ENCODE measurements at places on chromosomes 3 and 15.

GRCh38 chr3:3556078-3556477 is 243.2 kb upstream of the LRRN1 start:
- DNase-seq, result no peak

GRCh38 chr3:88117683-88118082 is 32.1 kb upstream of the C3orf38 start:
- no peak for DNase-seq

GRCh38 chr3:14246414-14246813 is 67.8 kb downstream of the LSM3 start:
- DNase-seq, result no peak

DNA sequence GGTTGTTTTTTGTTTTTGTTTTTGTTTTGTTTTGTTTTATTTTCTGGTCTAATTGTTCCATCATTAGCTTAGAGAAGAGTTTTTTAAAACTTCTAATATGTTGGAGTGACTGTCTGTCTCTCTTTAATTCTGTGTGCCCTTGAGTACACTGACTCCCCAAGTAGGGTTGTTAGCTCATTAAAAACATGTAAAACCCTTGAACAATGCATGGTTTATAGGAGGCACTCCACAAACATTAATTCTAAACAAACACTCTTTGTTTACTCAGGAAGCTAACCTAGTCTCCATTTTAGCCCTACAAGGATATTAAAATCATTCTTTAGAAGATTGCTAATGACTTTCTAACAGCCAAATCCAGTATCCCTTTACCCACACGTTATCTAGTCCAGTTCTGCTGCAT is 100.5 kb downstream of the CGGBP1 start:
- DNase-seq, result no peak

DNA sequence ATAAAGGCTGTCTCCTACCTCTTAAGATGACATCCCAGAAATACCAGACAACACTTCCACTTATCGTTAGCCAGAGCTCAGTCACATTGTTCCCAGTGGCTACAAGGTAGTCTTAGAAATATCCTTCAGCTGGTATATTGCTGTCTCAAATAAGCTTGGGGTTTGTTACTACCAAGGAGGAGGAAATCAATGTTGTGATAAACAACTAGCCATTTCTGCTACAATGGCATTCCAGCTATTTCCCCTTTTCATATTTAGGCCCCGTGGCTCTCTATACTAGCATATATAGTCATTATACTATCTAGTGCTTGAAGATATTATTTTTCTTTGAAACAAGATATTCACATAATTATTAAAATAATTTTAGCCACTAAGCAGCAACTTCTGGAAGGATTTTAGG is 56.5 kb downstream of the VPS8 start:
- no peak for DNase-seq

DNA sequence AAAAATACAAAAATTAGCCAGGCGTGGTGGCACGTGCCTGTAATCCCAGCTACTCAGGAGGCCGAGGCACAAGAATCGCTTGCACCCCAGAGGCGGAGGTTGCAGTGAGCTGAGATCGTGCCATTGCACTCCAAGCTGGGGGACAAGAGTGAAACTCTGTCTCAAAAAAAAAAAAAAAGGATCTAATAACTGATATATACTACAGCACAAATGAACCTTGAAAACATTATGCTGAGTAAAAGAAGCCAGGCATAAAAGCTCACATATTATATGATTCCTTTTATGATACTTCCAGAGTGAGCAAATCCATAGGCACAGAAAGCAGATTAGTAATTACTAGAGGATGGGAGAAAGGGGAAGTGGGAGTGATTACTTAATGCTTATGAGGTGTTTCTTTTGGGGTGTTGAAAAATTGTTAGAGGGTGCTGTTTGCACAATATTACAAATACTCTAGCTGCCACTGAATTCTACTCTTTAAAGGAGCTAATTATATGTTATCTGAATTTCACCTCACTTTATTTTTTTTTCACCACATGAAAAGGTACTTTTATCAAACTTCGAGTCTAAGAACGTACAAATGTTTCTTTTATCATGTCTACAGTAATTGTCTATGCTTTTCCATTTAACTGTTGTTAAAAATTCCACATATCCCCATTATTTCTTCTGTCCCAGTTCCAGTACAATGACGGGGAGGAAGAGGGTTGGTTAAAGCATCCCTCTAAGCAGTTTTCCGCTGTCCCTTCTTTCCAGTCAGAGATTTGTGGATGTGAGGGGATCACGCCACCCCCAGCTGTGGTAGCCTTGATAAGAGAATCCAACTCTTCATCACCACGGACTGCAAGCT is 77.7 kb upstream of the FAM174B start:
- no peak for DNase-seq

GRCh38 chr3:112467539-112467938 is 31.7 kb downstream of the BTLA start:
- DNase-seq, result no peak

DNA sequence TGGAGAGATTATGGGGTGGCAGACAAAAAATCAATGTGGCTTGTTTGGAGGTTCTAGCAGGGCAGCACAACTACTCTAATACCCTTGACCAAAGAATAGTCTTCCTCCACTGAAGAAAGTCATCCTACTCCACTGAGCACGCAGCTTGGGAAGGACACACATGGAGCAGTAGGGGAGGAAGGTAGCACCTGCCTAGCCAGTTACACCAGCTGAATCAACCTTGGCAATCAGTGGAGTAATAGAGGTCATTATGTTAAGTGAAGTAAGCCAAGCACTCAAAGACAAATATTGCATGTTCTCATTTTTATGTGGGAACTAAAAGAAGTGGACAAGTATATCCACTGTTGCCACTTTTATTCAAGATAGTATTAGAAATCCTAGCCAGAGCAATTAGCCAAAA is 555.8 kb upstream of the ALCAM start:
- no peak for DNase-seq
